Lower lobe of right lung (tissue), 2 donors: ENCODE measurements at places on chromosomes 11 and 22. TPM values are rescaled to one million over a fixed set of nuclear protein-coding genes. Genes with fewer than 3 reads are reported as not detected.
A peak's percentile ranks its signal among the peaks of the same experiment; 100 is the strongest.

Gene MMP1
- total RNA-seq = 0.97 TPM

- DNase-seq = no peak
These were observed 11.4 kb downstream of the IGSF9B start for GRCh38 chr11:133945087-133945974.

DNA sequence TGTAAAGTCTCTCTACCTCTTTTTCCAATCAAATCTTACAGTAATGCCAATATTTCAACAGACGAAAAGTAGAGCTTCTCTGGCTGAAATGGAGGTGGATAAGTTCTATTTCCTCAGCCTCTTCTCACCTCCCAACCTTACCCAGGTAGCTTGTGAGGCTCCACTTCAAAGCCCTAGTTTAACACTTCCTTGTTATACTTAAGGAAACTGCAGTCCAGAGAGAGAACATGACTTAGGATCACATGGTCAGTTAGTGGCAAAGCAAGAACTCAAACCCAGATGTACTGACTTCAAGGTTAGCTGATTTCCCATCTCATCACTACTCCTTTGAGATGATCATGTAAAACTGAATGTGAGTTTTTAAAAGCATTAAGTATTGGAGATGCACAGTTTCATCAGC is 32.5 kb downstream of the PAK1 start:
- no peak for DNase-seq

GRCh38 chr22:22458896-22459588 is 49.5 kb downstream of the ZNF280B start:
- DNase-seq = no peak

- peak; percentile 82 for DNase-seq
These were observed 74.0 kb downstream of the ADAMTS15 start for GRCh38 chr11:130522284-130522961.

Gene HBG2
- 0.89 TPM for total RNA-seq

DNA sequence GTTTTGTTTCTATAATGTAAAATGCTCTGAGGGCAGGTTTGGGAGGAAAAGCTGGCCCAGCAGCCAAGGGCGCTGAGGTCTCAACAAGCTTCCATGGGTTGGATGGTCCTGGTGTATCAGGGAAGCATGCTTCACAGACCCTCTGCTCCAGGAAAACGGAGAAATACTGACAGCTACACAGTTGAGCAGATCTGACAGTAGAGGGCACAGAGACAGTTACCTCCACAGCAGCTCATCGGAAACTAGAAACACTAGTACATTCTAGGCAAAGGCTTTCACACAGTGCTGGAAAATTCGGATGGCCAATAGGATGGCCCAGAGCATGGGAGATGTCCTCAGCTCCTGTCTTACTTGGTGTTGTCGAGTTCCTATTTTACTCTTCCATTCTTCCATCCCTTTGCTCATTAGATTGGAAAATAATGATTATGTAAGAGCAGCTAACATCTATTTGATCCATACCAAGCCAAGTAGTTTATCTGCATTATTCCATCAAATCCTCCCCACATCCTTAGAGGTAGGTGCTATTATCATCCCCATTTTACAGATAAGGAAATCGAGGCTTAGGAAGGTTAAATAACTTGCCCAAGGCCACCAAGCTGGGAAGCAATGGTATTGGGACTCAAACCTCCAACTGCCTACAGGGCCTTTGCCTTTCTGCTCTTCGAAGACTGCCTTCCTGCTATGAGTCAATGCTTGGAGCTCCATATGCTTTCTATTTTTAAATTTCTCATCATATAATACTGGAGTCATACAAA is 28.3 kb downstream of the LMO2 start:
- no peak for DNase-seq

Gene CD3G
- total RNA-seq = 4.0 TPM

- no peak for DNase-seq
These were observed 386.2 kb downstream of the NTM start for GRCh38 chr11:131756479-131757110.

GRCh38 chr11:19683141-19683805 is 29.4 kb upstream of the NAV2 start:
- no peak for DNase-seq

- peak; percentile 79 for DNase-seq
These were observed 26.2 kb downstream of the TCP11L1 start for GRCh38 chr11:33065445-33066178.

DNA sequence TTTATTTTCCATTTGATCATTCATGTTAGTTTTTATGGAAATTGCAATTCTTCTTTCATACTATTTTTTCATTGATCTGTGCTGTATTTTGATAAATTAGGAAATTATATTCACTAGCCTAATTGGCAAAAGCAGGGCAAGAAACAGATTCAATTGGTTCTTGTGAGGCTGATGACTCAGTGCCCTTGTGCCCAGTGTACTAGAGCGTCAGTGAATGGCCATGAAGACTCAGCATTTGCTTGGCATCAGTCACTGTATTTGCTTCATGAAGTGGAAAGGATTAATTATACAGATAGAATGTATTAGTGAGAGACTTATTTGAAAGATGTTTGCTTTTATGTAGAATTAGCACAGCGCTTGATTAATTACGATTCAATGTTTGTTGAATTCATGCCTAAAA is 31.8 kb downstream of the MRGPRX1 start:
- no peak for DNase-seq

DNA sequence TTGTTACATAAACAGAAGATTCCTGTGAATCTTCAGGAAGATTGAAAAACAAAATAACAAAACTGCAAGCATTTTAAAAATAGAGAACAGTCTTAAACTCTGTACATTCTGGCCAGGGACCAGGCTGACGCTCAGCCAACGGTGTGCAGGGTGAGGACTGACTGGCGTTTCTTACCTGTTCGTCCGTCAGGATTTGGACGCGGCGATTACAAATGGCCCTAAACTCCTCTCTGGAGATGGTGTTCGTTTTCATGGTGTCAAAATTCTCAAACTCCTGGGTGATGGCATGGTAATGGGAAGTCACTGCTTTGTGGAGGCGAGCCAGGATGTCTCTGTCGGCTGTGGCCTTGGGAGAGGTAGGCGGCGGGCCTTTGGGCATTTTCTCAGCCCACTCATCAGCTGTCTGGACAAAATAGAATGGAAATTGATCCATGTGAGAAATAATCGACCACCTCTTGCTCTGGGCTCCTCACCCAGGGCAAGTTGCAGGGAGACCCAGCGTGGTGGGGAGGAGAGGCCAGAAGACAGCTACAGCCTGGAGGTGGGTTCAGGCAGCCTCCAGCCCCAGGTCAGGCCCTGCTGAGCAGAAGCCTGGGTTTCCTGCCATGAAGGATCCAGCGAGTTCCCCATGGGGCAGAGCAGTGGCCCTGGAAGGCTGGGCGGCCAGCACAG is 143.0 kb downstream of the MPPED1 start:
- DNase-seq = no peak

Gene CLTCL1
- total RNA-seq = 6.8 TPM

DNA sequence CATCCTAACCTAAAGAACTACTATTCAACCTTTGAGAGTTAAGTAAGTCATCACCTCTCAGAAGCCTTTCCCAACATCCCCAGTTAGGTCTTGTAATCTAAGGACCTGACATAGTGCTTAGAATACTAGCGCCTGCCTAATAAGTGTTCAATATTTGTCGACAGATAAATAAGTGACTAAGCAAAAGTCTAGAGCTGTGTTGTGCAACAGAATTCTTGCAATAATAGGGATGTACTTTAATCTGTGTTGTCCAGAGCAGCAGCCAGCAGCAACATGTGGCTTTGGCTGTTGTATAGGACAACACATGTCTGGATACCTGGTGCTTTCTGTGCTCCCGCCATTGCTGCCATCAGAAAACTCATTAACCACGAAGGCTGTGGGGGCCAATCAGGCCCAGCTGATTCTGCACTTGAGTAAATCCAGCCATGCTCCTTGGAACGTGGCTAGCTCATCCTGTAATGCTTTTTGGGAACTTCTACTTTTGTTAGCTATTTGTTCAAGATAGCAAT is 66.8 kb upstream of the NTM start:
- DNase-seq = no peak

Gene CALCA
- not detected for total RNA-seq

Gene PTPMT1
- 78.1 TPM for total RNA-seq

DNA sequence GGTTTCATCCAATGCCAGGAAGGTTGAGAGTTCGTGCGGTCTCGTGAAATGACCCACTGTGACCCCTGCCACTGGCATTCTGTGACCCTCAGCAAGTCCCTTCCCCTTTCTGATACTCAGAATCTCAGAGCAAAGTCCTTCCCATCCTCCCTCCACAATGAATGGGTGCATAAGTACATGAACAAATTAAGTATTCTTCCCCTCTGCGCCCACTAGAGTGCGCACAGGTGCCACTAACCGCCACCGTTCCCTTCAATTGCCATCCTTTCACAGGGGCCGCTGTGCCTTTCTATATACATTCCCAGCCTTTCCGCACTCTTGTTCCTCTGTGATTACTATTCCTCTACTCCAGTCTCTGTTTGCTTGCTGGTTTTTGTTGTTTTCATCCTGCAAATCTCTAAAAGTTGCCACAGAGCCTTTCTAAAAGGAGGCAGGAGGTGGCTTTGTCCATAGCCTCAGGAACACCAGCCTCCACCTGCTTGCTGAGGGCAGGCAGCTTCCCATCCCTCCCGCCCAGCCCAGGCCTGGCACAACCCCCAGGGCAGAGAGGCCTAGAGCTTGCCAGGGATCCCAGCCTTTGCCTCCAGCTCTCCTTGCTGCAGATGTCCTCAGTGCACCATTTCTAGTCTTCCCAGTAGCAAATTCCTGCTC is 6.7 kb upstream of the AP1B1 start:
- DNase-seq = peak; percentile 65

Gene TBC1D22A
- total RNA-seq = 34.1 TPM

Gene SYNGR1
- total RNA-seq = 13.4 TPM

Gene BBOX1
- total RNA-seq = 0.38 TPM
